Sigmoid colon (tissue), 7 donors: ENCODE measurements at places on chromosomes 5 and 9. TPM values are rescaled to one million over a fixed set of nuclear protein-coding genes. Genes with fewer than 3 reads are reported as not detected.

DNA sequence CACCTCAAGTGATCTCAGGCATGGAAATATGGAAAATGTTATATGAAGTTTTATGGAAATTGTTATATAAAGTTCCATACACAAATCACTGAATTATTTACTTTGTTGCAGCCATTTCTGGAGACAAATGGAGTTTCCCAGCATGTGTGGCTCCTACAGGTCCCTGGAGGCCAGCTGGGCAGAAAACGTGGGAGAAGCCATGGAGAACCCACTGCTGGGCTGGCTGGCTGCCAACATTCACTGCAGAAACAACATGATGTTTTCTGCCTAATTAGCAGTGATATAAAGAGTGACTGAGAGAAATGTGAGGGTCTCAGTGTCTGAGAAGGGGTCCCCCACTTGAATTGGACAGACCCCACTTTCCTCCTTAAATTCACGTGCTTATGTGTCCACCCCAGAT is 208.8 kb upstream of the IRX2 start:
- no peak overlapping the region for H3K4me3 ChIP-seq
- DNase-seq: no peak
- H3K27me3 ChIP-seq: no peaks in the 10 kb centered on the region
- no peak overlapping the region for H3K27ac ChIP-seq
- H3K36me3 ChIP-seq: no peaks in the 10 kb centered on the region

DNA sequence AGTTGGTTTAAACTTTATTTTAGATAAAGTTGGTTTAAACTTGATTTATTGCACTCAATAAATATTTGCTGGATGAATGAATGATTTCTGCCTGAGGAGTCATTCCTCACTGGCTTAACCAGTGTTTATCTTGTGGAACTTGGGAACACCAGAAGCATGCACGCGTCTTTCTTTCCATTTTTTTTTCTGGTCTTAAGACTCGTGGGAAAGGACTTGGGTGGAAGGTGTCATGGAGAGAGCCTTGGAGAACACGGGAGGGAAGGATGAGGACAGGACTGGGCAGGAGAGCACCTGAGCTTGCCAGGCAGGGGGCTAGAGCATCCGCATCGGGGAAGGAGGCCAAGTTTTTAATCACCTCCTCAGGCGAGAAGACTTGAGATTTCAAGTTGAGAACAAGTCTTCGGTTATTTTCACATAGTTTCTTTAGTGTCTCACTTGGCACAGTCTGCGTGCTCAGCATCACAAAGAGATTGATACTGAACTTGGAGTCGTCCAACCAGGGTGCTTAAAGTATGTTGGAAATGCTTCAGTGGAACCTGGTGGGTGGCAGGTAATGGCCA is 144.2 kb downstream of the PDZD2 start:
- no peak for DNase-seq
- H3K4me3 ChIP-seq: no peak overlapping the region
- no peaks in the 10 kb centered on the region for H3K36me3 ChIP-seq
- H3K27ac ChIP-seq: no peak overlapping the region
- no peaks in the 10 kb centered on the region for H3K27me3 ChIP-seq
- H3K4me1 ChIP-seq: no peaks in the 10 kb centered on the region

Gene UBE2QL1
- total RNA-seq: 5.0 TPM

Gene AK3
- 107 TPM for total RNA-seq

Gene PTGDS
- 36.6 TPM for total RNA-seq

DNA sequence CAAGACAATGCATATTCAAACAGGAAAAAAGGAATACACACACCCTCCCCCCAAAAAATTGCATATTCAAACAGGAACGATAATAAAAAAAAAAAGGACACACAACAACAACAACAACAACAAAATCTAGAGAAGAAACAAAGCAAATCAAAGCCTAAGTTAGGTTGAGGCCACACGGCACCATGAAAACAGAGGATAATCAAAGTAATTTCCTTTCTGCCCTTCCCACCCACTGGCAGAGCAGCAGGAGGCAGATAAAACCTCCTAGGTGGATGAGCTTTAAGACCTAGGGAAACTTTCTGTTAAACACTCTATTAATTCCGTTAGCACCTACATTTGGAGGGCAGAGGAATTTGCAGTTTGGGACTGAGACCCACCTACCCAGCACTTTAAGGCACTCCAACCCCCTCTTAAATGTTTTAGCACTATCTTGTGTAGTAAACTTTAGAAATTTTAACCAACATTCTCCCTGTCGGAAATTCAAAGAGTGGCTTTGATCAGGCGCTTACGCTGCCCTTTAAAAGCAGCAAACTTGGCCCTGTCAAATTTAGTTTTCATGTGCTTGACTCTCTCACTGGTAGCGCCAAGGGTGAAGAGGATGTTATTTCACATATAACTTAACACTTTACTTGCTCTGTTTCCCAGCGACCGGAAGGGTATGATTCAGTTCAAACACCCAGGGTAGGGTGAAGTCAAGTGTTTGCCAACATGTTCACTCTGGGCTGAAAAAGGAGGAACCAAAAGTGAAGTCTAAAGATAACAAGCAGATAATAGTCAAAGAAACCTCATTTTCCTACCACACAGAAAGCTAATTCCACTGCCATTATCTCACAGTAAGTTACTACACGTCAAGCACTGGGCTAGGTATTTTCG is 9.2 kb downstream of the ENC1 start:
- no peak for DNase-seq
- no peak overlapping the region for H3K4me3 ChIP-seq
- H3K27me3 ChIP-seq: no peaks in the 10 kb centered on the region
- H3K36me3 ChIP-seq: no peaks in the 10 kb centered on the region

- DNase-seq: no peak
- H3K4me1 ChIP-seq: no peaks in the 10 kb centered on the region
Measured at GRCh38 chr5:31213705-31214121, 20.2 kb downstream of the CDH6 start.

Gene SPATA31E1
- not detected for total RNA-seq
